ENCODE measurements at places on chromosomes 1 and 21.

DNA sequence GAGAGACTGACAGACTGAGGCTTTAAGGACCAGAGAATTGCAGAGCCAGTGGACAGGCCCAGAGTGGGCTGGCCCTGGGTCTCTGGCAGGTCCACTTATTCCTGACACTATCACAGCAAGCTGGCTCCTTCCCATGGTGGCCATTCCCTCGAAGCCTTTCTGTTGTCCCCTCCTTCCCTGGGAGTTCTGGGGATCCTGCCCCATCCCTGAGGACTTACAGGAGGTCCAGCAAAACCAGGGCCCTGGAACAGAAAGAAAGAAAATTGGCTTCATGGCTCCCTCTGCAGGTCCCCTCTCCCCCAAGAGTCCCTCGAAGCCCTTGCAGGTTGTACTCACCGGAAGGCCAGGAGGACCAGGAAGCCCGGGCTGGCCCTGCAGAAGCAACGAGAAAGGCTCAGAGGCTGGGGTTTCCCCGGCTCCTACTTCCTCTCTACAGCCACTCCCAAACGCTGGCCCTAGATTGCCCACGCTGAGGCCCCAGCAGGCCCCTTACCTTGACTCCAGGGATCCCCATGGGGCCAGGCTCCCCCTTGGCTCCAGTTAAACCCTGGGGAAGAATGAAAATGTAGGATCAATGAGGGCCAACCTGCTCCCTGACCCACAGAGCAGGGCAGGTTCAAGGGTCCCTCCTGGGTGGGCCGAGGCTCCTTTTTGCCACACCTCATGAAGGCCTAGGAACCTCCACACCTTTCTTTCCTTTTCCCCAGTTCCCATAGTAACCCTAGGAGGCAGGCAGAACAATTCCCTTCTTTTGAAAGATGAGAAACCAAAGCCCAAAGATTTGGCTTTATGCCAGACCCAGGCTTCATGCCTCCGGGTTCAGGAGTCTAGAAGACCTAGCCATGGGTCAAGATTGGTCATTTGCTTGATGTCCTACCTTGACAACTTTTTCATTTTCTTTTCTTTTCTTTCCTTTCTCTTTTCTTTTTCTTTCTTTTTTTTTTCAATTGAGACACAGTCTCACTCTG lies 4.6 kb downstream of the COL9A2 start:
- DNase-seq = peak; percentile 8

GRCh38 chr1:222182641-222183040 lies 365.3 kb downstream of the HHIPL2 start:
- no peak for DNase-seq

GRCh38 chr1:180579961-180580611 lies 21.3 kb downstream of the OVAAL start:
- peak; percentile 64 for DNase-seq

GRCh38 chr1:64984106-64984505 lies 17.8 kb upstream of the JAK1 start:
- DNase-seq = no peak

- peak; percentile 99 for DNase-seq
Measured at GRCh38 chr1:26126321-26127084, 14.9 kb downstream of the PDIK1L start.

GRCh38 chr1:158607296-158607695 lies 2.2 kb downstream of the OR10Z1 start:
- DNase-seq = no peak

DNA sequence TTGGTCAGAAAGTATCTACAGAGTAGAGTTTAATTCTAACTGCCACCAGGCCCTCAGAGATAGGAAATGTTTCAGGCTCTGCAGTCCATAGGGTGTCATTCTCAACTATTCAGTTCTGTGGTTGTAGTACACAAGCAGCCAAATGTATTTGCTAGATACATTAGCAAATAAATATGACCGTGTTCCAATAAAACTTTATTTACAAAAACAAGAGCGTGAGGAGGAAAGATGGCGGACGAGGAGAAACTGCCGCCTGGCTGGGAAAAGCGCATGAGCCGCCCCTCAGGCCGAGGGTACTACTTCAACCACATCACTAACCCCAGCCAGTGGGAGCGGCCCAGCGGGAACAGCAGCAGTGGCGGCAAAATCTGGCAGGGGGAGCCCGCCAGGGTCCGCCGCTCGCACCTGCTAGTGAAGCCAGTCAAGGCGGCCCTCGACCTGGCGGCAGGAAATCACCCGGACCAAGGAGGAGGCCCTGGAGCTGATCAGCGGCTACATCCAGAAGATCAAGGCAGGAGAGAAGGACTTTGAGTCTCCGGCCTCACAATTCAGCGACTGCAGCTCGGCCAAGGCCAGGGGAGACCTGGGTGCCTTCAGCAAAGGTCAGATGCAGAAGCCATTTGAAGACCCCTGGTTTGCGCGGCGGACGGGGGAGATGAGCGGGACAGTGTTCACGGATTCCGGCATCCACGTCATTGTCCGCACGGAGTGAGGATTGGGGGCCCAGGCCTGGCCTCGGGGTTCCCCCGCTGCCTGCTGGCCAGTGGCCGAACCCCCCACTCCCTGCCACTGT lies 286.1 kb downstream of the LRRC40 start:
- no peak for DNase-seq

GRCh38 chr21:42291751-42292562 lies 23.3 kb downstream of the TFF3 start:
- no peak for DNase-seq

- no peak for DNase-seq
Measured at GRCh38 chr1:56710646-56711045, 65.5 kb downstream of the PRKAA2 start.

DNA sequence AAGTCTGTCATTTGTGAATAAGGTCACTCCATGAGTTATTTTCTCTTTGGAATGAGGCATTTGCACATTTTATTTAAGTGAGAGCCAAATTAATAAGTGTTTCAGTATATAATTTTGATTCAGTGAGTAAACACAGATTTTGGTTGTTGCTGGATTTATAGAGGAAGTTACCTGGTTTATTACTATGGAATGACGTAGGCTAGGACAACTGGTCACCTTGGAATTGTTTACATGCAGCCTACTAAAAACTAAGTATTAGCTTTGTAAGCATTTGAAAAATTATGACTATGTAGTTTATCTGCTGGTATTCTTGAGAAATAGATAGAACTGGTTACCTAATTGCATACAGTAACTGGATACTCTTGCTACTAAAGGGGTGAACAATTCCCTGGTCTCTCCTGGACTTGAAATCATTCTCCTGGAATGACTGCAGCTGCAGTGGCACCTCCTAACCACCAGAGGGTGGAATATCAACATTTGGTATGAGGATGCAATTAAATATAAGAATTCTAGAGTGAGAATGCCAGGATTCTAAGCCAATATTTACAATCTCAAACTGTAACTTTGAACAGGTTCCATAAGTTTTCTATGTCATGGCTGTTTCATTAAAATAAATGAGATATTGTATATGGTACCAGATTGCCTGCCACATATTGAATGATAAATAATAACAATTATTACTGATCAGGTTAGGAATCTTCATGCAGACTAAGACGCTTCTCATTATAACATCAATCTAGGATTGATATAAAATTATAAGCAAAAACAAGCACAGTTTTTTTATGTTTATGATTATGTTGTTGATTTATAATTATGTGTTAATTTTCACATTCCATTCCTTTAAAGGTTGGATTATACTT lies 3.5 kb upstream of the KRTAP27-1 start:
- DNase-seq = no peak

- DNase-seq = no peak
Measured at GRCh38 chr1:64263856-64264255, 60.4 kb downstream of the UBE2U start.

DNA sequence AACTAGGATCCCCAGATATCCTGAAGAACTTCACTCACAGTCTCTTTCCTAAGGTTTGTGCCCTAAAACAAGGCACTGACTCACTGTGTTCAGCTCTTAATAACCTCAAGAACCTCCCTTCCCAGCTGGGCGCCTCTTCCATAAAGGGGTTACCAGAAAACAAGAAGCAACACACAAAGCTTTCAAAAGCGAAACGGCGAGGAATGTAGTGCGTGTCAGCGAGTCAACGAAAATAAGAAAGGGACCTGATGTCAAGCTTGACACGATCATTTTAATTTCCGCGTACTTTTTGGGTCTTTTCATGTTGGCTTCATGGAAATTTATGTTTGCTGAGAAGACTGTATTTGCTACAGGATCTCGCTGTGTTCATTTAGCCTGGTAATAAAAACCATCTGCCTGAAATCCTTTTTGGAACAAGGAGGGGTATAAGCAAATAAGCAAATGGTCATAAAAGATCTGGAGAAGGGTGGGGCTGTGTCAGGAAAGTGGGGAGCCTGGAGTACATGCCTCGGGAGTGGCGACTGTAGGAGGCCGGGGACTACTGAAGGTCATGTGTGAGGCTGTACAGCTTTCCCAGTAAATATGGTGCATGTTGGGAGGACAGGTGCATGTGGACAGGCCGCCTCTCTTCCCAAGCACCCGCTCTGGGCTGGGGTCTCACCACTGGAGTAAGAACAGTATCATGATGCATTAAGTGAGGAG lies 11.4 kb upstream of the CLDN14 start:
- no peak for DNase-seq

DNA sequence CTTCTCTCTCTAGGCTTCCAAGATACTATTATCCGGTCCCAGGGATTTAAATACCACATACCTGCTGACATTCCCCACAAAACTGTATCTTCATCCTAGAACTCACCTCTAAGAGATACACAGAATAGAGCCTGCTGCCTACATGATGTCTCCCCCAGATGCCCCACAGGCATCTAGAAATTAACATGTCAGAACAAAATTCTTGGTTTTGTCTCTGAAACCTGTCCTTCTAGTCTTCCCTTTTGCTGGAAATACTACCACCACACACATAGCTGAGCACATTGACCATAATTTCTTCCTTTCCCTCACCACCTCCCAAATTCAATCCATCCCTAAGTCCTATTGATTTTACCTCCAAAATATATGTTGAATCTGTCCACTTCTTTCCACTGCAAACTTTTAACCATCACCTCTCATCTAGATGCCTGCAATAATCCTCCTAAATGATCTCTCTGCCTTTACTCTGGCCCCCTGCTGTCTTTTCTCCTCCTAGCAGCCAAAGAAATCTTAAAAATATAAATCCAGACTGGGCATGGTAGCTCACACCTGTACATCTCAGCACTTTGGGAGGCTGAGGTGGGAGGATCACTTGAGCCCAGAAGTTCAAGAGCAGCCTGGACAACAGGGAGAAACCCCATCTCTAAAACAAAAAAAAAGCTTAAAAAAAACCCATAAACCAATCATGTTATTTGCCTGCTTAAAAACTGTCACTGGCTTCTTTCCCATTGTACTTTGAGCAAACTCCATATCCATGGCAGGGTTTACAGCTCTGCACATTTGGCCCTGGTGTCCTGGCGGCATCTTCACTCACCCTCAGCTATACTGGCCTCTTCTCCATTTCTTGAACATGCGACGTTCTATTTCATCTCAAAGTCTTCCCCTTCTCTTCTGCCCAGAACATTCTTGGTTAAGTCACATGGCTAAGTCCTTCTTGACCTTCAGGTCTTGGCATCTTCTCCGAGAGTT lies 6.2 kb upstream of the FAM76A start:
- DNase-seq = no peak

GRCh38 chr1:29379443-29380073 lies 143.2 kb downstream of the PTPRU start:
- no peak for DNase-seq

GRCh38 chr21:16002874-16003466 lies 273.2 kb downstream of the USP25 start:
- no peak for DNase-seq

GRCh38 chr1:32741413-32742198 lies 39.0 kb upstream of the SYNC start:
- DNase-seq = no peak

GRCh38 chr21:44485254-44485793 lies 30.0 kb downstream of the LRRC3 start:
- no peak for DNase-seq

- DNase-seq = no peak
Measured at GRCh38 chr1:167460836-167461235, 57.5 kb downstream of the CD247 start.

DNA sequence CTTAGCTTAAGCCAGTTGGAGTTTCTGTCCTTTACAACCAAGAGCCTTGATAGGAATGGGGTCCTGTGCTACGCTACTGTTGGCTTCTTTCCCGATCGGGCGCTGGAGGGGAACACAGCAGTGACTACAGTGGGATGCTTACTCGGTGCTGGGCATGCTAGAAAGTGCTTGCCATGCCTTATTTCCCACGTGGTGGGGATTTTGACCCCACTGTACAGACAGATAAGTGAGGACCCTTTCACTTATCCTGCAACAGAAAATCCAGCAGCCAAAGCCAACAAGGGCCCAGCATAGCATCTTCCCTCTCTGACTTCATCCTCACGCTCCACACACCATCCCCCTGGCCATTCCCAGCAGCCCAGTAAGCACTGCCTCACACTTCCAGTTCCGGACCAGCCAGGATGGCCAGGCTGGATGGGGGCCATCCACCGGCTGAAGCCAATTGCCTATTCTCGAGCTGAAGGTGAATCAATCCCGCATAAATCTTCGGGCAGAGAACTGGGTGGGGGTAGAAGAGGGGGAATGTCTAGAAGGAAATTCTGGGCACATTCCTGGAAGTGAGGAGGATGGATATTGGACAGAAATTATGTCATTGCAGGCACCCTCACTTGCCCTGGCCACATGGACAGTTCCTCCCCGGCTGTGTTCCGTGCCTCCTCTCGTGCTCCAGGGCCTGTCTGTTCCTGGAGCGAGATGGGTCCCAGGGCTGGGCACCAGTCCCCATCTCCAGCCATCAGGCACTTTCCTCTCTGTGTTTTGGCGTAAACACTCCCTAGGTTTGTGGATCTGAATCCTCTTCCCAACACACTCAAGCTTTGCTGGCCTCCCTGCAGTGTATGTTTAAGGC lies 2.0 kb upstream of the ABCG1 start:
- DNase-seq = no peak

GRCh38 chr21:16587141-16587581 lies 857.4 kb downstream of the USP25 start:
- no peak for DNase-seq

DNA sequence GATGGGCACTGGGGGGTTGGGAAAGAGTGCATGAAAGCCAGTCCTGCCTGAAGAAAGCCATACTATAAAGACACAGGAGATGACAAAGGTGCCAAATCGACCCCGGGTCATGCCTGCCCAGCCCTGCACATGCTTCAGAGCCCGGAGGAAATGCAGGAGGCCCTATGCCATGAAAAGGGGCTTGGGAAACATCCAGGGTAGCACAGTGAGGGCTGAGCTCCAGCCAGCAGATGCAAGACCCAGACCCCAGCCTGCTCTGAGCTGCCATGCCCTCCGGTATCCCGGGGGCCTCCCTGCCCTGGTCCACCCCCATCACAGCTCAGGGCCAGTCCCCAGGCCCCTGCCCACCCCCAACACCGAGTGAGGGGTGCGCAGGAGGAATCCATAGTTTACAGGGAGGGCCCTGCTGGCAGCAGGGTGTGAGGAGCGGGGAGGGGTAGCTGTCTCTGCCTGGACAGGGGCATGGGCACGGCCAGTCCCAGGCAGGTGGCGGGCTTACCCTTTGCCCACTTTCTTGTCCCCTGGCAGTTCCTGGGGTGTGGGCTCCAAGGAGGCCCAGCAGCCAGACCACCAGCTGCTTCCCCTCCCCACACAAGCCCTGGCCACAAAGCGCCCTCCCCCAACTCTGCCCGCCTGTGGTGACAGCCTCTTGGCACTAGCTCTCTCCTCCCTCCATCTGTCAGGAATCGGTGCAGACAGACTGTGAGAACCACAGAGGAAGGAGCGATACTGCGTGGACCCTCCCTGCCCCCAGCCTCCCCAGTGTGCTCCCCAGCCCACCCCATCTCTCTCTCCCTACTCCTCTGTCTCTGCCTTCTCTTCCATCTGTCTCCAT lies 16.8 kb downstream of the LRP8 start:
- no peak for DNase-seq
